ENCODE measurements at places on chromosomes 7 and 10. TPM values are rescaled to one million over a fixed set of nuclear protein-coding genes. Genes with fewer than 3 reads are reported as not detected.

PKD2L1 gene
- not detected for total RNA-seq

ADK gene
- total RNA-seq = 31.3 TPM

GSTO1 gene
- 69.3 TPM for total RNA-seq

XRCC2 gene
- 1.2 TPM for total RNA-seq

AKR1C4 gene
- not detected for total RNA-seq

VWA2 gene
- total RNA-seq = not detected

SPDYE2 gene
- not detected for total RNA-seq

MBLAC1 gene
- total RNA-seq = 2.3 TPM

GSAP gene
- 4.2 TPM for total RNA-seq

MYO1G gene
- 0.07 TPM for total RNA-seq

SUN3 gene
- total RNA-seq = not detected

ZNF727 gene
- 0.10 TPM for total RNA-seq

PTCD1 gene
- total RNA-seq = 6.8 TPM

CTNNA3 gene
- total RNA-seq = 0.03 TPM

PTN gene
- 13.2 TPM for total RNA-seq

OR6B1 gene
- total RNA-seq = not detected

IL6 gene
- total RNA-seq = 62.2 TPM

SLC37A3 gene
- total RNA-seq = 68.7 TPM

NUTM2A gene
- total RNA-seq = 0.46 TPM

SLC16A12 gene
- total RNA-seq = 0.33 TPM

MINDY4 gene
- total RNA-seq = 5.7 TPM

TMEM72 gene
- total RNA-seq = not detected

CYP2C9 gene
- total RNA-seq = not detected

SLC18A3 gene
- total RNA-seq = not detected
